ENCODE measurements at places on chromosomes 4 and X. TPM values are rescaled to one million over a fixed set of nuclear protein-coding genes. Genes with fewer than 3 reads are reported as not detected.

- DNase-seq = no peak
Observed at GRCh38 chr4:11471618-11472017, 42.9 kb upstream of the HS3ST1 start.

DNA sequence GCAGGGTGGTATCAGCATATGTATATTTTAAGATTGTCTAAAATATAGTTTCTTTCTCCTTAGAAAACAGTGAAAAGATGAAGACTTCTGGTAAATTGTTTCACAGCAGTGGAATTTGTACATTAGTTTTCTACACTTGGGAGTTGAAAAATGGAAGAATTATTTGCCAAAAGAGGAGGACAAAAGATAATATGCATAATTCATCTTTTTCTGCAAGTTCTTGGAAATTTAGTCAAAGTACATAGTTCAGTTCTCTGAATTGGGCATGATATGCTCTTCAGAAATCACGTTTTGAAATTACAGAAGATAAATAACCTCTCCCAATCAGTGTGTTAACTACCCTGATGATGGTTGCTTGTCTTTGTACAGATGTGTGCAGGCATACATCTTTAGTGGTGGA lies 47.0 kb downstream of the RBPJ start:
- no peak for DNase-seq

DNA sequence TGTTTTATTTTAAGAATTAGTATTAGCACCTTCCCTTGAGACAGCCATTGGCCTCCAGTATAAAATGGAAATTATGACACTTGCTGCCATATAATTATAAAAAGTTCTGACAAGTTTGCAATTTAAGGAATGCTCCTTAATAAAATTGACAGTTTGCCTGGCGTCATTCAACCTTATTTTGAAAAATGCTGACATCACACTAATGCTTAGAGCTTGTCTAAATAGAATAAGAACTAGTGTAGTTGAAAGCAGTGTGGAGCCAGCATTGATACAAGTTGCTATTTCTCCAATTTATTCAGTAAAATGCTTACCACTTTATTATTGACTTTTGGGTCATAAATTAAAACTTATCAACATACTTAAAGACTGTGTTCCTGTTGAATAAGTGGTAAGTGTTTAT lies 54.3 kb upstream of the ARX start:
- no peak for DNase-seq

DNA sequence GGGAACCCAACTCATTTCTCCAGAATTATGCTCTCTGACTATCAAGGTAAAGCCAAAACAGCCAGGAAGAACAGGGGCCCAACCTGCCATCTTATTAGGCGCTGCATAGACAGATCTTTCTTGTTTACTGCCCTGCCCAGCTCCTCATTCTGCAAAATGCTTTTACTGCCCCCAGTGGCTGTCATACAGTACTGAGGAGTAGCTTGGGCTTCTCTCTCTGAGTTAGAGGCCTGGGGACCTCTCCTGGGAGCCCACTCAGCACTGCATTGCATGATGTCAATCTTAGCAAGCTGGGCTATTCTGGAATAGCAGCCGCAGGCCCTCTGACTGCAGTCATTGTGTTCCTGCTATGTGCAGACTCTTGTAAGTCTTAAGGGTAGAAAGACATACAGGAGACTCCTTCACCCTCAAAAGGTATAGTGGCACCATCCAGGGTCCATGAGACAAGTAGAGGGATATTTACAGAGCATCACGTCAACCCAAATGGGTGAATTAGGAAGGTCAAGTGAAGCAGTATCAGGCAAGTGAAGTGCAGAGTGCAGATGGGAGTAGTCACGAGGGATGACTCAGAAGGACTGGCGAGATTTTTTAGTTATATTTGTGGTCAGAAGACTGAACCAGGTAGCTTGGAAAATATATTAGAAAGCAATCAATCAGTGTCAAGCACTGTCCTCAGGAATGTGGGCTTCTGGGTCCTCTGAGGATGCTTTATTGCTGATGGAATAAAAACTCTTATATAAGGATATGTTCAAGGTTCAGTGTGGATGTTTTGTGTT lies 294.1 kb upstream of the SFRP2 start:
- DNase-seq = no peak

The MAGEB3 gene
- not detected for total RNA-seq

The FATE1 gene
- total RNA-seq = not detected

The CCSER1 gene
- 0.30 TPM for total RNA-seq

The LANCL3 gene
- 0.30 TPM for total RNA-seq

Data from psoas muscle (tissue), 8 donors.